ENCODE measurements at places on chromosomes 5 and 9.

- DNase-seq, result no peak
These were observed 160.7 kb downstream of the PDE4D start for GRCh38 chr5:59732806-59733205.

- peak; percentile 73 for DNase-seq
These were observed 1.4 kb downstream of the NRG2 start for GRCh38 chr5:140041492-140042392.

DNA sequence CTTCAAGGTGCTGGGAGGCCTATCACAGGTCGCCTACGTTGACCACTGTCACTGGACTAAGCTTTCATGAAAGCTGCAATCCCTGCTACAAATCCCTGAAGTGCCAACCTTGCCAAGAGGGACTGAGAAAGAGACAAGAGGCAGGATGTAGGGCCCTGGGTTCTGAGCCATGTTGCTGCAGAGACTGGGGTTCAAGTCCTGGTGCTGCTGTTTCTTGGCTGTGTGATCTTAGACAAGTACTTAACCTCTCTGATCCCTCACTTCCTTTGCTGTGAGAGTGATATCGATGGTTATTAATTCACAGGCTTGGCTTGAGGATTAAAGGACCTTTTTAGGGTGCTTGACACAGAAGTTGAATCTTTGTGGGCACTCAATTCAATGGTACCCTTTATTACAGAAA is 15.5 kb downstream of the CSF1R start:
- DNase-seq, result no peak

GRCh38 chr9:84718476-84718875 is 48.9 kb downstream of the NTRK2 start:
- no peak for DNase-seq

DNA sequence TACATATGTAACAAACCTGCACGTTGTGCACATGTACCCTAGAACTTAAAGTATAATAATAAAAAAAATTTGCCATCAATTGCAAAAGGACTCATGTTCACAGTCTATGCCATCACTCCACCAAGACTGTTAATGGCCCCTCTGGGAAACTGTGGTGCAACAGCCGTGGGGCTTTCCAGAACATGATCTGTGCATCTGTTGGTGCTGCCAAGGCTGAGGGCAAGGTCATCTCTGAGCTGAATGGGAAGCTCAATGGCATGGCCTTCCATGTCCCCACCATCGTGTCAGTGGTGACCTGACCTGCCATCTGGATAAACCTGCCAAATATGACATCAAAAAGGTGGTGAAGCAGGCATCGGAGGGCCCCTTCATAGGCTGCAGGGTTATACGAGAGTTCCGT is 33.4 kb upstream of the AGXT2 start:
- DNase-seq, result no peak

DNA sequence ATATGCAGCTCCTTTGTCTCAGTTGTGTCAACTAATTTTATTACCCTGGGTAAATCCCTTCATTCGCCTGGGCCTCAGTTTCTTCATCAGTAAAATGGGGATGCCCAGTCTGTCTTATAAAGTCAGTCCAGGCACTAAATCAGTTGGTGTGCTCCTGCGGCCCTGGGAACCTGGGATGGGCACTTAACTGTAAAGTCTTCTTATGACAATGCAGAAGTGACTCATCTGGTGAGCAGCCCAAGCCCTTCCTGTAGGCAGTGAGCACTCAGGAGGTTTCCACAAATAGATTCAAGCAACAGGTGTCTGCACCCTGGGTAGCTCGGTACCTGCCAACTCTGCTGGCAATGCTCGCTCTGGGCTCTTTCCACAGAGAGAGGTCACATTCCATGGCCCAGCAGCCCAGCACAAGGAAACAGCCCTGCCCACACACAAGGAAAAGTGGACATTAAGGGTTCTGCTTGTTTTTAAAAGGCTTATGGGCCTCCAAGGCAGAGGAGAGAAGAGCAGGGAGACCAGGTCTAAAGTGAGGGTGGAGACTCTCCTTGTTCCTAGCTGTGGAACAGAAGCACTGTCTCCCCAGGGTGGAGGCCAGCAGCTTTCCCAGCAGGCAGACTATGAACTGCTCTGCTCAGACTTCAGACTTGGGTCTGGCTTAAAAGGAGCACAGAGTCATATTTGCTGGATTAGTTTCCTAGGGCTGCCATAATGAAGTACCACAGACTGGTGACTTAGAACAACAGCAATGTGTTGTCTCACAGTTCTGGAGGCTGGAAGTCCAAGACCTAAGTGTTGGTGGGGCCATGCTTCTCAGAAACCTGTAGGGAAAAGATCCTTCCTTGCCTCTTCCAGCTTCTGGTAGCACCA is 89.7 kb upstream of the ADRA1B start:
- DNase-seq, result no peak

- no peak for DNase-seq
These were observed 4.2 kb downstream of the SERINC5 start for GRCh38 chr5:80251636-80252035.

GRCh38 chr9:5630081-5630507 is 1.2 kb downstream of the RIC1 start:
- DNase-seq, result peak; percentile 24

DNA sequence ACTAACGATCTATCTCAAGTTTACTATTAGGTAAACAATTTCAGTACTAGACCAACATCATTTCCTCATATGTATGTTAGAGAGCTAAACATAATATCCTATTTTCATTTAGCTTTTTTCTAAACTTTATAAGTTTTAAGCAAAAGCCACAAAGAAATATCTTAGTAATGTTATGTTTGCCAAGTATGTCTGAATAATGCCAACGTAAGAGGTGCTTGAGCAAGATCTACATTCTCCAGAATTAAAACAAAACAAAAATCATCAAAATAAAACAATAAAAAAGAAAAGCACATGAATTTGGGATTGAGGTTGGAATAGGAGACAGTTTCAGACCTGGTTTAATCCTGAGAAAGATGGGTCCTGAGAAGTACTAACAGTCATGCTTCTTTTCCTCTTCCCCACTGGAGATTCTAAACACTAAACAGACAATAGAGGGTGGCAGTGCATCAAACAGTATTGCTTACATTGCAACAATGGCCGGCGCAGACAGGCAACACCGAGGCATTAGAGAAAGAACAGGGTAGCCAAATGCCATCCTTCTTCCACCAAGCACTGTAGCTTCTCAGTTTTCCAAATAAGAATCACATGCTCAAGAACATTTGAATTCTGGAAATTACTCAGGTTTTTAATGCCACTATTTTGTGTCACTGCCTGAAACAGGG is 33.6 kb downstream of the CSNK1A1 start:
- DNase-seq, result peak; percentile 81

- DNase-seq, result no peak
These were observed 88.2 kb downstream of the CCDC192 start for GRCh38 chr5:127791439-127791838.

DNA sequence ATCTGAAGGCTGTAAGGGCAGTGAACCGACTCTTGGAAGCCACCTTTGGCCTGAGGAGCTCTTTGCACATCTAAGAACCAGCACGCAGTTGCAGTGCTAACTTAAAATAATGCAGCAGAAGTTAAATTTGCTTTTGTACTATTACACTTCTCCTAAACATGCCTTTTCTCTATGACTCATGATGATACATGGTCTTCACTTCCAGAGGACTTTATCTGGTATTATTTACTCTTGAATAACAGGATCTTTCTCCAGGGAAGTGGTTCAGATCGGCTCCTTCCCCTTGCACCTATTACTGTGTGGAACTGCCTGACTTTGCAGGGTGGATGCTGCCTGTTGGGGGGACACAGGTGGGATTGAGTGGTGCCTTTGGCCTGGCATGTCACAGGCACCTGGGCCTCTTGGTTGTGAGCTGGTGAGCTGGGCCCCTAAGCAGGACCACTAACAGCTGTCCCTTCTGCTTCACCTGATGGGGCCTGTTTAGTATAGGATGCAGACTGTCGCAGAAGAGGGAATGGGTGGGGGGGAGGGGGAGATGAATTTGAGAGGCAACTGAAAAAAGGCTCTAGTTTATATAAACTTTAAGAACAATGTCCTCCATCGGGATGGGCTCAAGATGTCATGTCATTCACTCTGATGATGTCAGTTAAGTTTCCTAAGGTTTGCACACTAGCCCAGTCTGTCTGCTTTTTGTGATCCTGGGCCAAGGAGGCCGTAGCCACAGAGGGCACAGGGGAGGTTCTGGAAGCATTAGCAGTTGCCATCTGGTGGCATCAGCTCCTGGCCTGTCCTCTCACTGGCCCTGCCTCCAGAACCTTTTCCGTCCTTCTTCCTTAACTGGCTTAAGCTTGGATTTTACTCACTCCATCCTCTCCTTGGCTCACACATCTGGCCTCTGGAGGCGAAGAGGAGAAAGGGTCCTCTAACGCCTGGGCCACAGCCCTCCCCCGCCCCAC is 33.9 kb upstream of the GABBR2 start:
- DNase-seq, result no peak

DNA sequence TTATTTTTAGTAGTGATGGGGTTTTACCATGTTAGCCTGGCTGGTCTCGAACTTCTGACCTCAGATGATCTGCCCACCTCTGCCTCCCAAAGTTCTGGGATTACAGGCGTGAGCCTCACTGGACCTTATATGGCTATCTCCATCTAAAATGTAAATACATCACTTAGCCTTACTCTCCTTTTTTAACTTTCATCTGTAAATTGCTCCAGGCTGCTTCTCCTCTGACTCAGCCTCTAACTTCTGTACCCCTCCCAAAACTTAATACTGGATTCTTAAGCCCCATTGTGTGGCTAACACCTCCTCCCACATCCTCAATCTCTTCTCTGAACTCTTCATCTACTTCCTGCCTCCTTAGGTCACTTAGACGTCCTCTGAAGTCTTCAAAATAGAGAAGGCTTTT is 4.0 kb downstream of the SNX30 start:
- DNase-seq, result no peak

DNA sequence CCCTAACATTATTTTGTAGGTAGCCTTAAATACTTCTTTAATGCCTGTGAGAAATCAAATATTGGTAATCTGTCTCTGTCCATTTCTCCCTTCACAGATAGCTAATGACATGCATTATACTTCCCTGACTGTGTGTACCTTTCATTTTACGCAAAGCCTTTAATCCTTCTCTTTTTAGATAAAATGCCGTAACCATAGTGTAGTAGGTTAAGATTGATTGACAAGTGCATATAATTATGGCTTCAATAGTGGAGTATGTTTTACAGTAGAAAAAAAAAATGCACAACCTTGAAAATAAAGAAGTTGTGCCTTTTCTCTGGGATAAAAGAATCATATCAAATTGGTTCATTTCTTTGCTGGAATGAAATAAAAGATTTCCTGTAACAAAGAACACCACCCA is 559.6 kb upstream of the GRAMD2B start:
- no peak for DNase-seq

GRCh38 chr9:16121601-16122286 is 568.9 kb downstream of the CCDC171 start:
- DNase-seq, result no peak

DNA sequence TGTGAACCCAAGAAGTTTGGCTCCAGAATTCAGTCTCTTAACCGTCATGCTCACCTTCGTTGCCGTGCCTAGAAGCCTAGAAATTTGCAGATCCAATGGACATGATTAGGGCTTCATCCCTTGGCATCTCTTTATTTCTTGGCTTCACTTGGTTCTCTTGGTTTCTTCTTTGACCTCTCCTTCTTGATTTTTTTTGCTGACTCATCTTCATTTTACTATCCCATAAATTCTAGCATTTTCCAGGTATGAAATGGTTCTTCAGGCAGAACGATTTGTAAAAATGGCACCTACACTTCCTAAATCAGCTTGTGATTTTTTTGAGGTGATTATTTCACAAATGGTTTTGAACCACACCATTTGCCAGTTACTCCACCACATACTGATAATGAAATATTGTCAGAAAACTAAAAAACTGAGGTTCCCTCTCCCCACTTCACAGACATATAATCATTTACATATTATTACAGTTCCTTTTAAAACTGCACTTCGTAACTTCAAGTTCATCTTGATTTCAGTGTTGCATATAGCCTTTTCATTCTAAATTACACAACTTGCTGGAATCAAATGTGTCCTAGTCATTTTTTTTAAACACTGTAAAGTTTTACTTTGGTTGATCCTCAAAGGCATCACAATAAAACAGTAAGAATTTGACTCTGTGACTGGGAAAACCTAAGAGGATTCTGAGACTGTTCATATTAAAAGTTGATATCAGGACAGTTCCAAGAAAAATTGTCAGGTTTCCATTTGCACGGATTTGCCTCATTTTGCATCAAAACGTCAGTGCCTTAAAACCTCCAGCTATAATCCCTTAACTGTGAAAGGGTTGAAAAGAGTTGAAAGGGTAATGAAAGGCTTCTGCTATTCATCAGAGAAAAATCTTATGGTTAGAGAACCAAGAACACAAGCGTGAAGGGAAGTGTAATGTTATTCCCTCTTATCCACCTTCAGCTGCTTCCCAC is 8.9 kb upstream of the NREP start:
- no peak for DNase-seq

DNA sequence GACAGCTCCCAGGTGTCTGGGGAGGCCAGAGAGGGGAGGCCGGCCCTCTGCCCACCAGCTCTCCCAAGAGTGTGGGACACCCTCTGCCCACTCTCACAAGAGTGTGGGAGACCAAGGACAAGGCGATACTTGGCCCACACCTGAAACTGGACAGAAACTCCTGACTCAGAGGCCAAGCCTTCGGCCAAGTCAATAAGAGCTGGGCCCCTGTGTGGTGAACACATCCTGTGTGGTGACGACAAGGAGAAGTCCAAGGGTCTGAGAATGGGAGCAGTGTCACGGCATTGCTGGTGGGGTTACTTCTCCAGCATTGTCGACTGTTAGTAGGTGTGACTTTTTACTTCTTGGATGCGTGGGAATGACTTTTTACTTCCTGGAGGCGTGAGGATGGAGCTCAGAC is 14.6 kb upstream of the F2RL1 start:
- DNase-seq, result no peak

DNA sequence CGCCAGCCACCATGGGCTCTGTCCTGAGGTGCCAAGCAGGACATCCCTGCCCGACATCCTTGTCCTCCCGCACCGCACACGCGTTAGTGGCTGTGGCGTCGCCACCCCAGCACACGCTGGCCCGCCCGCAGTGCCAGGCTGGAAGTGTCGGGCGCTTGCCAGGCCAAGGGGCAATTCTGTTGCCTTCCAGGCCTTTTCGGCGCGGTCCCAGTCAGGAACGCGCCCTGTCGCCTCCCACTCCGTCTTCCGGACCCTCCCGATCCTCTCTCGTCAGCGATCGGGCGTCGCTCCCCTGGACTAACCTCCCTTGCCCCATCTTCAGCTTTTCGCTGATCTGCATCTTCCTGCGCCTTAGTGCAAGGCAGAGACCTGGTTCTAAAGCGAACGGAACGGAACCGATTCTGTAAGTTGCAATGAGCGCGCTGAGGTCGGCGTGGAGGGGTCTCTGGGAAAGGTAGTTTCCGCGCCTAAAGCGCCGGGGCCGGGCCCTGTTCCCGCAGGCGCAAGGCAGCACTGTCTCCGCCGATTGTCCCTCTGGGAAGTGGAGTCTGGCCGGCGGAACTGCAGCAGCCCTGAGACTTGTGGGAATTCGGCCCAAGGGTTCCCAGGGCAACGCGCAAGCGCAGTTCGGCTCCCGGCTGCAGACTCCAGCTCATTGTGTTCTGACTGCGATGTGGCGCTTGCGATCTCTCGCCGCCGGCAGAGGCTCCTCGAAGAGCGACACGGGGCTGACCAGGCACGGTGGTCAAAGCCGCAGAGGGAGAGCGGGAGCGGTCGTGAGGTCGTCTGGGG is at the start of gene ZNF454:
TSS of gene ZNF454 (plus strand) at position 630 of the 792 bp plus-strand sequence. CDS start 1,594 bp downstream, outside the sequence.
- peak; percentile 96 for DNase-seq

Data from globus pallidus (tissue), 1 donor.